ENCODE measurements at places on chromosomes 1 and 21. TPM values are rescaled to one million over a fixed set of nuclear protein-coding genes. Genes with fewer than 3 reads are reported as not detected.

GRCh38 chr1:9889411-9889810, 20.7 kb downstream of the CTNNBIP1 start:
- H3K4me3 ChIP-seq = no peak overlapping the region
- H3K4me1 ChIP-seq = peaks cover 55% of the 10 kb centered on the region
- no peaks in the 10 kb centered on the region for H3K27me3 ChIP-seq
- peak overlapping the region; percentile 67 for H3K27ac ChIP-seq

BATF3 gene
- total RNA-seq = 3.7 TPM

- DNase-seq = no peak
- H3K27ac ChIP-seq = no peak overlapping the region
- H3K4me3 ChIP-seq = no peak overlapping the region
- no peaks in the 10 kb centered on the region for H3K36me3 ChIP-seq
Measured at GRCh38 chr1:42348498-42348897, 13.5 kb upstream of the FOXJ3 start.

KIF17 gene
- 1.3 TPM for total RNA-seq

LMX1A gene
- total RNA-seq = not detected

FCAMR gene
- not detected for total RNA-seq

OXCT2 gene
- not detected for total RNA-seq

KPNA6 gene
- total RNA-seq = 89.3 TPM

DNA sequence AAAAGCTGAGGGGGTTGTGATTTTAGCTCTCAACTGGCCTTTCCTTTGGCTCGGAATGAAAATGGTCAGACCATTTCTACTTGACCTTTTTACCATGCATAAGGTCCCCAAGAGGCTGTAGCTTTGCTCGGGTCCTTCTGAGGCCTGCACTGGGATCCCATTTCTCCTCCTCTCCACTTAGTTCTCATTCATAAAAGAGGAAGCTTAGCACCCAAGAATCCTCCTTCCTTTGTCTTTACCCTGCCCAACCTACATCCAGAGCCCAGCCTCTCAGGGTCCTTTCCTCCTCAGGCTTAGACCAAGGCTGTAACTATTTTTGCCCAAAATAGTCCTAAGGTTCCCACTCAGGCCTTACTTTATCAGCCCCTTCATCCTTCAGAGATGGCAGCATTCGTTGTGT, 6.0 kb upstream of the SLC27A3 start:
- H3K27me3 ChIP-seq = no peaks in the 10 kb centered on the region
- H3K4me3 ChIP-seq = no peak overlapping the region
- no peak for DNase-seq
- H3K36me3 ChIP-seq = peaks cover 26% of the 10 kb centered on the region
- no peaks in the 10 kb centered on the region for H3K4me1 ChIP-seq
- no peak overlapping the region for H3K27ac ChIP-seq

GRCh38 chr1:220012259-220012658, 34.0 kb downstream of the EPRS1 start:
- no peaks in the 10 kb centered on the region for H3K27me3 ChIP-seq
- H3K4me1 ChIP-seq = peaks cover 32% of the 10 kb centered on the region
- peak overlapping the region; percentile 71 for H3K27ac ChIP-seq

DTL gene
- total RNA-seq = 24.2 TPM

GRCh38 chr1:243841507-243841906, 8.5 kb downstream of the AKT3 start:
- peaks cover 6% of the 10 kb centered on the region for H3K36me3 ChIP-seq
- no peak for DNase-seq
- H3K27ac ChIP-seq = peak overlapping the region; percentile 81

OR2T5 gene
- not detected for total RNA-seq

DNA sequence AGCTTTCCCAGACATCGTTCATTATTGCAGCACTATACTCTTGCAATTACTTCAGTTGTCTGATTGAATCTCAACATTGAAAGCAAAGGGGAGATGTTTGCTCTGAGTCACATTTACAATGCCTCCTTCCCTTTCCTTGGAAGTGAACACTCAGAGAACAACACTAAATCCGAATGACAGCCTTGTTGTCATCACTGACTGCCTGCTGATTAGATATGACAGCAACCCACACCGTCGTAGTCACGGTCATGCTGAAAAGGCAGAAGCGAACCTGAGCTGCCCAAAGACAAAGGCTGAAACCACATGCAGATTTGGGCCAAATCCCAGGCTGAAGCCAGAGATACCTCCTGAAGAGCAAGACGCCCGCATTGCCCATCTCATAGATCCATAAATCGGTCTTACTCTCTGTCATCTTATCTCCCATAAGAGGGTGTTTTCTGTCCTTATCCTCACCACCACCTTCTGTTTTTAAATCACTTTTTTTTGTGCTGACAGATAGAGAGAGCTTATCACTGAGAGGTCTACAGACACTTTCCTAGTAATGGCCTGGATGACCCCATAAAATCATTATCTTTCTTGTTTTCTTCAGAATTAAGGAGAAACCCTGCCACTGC, 47.5 kb downstream of the TMCO4 start:
- H3K27me3 ChIP-seq = no peaks in the 10 kb centered on the region
- DNase-seq = no peak
- no peak overlapping the region for H3K4me3 ChIP-seq
- H3K4me1 ChIP-seq = no peaks in the 10 kb centered on the region
- no peak overlapping the region for H3K27ac ChIP-seq

GRCh38 chr1:60504206-60504840, 430.8 kb upstream of the C1orf87 start:
- no peak for DNase-seq
- H3K27ac ChIP-seq = peak overlapping the region; percentile 88
- no peaks in the 10 kb centered on the region for H3K27me3 ChIP-seq
- no peak overlapping the region for H3K4me3 ChIP-seq
- H3K4me1 ChIP-seq = peaks cover 22% of the 10 kb centered on the region
- H3K36me3 ChIP-seq = peaks cover 3% of the 10 kb centered on the region

RIPPLY3 gene
- total RNA-seq = 0.37 TPM

GRCh38 chr21:8998946-8999681, 1522.3 kb upstream of the TPTE start:
- no peaks in the 10 kb centered on the region for H3K36me3 ChIP-seq
- H3K27me3 ChIP-seq = no peaks in the 10 kb centered on the region
- no peaks in the 10 kb centered on the region for H3K4me1 ChIP-seq
- DNase-seq = no peak
- no peak overlapping the region for H3K4me3 ChIP-seq

DNA sequence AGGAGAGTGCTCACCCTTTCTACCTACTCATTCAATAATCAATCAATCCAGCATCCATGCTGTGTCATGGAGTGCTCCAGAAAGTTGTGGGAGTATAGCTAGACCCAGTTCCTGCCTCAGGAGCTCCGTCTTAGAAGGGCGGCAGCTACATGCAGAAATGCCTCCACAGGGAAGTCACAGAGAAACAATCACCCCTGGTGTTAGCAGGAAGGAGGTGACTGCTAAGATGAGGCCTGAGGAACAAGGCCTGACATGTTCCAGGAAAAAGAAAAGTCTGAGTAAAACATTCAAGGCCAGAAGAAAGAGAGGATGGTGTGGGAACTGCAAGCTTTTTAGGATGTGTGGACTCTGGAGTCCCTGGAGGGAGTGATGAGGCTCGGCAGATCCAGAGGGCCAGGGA, 142.5 kb upstream of the MAGI3 start:
- no peak overlapping the region for H3K4me3 ChIP-seq
- no peak overlapping the region for H3K27ac ChIP-seq
- H3K27me3 ChIP-seq = peaks cover 22% of the 10 kb centered on the region
- no peaks in the 10 kb centered on the region for H3K4me1 ChIP-seq
- no peak for DNase-seq
- H3K36me3 ChIP-seq = no peaks in the 10 kb centered on the region

CHI3L1 gene
- not detected for total RNA-seq

AIM2 gene
- not detected for total RNA-seq

DNA sequence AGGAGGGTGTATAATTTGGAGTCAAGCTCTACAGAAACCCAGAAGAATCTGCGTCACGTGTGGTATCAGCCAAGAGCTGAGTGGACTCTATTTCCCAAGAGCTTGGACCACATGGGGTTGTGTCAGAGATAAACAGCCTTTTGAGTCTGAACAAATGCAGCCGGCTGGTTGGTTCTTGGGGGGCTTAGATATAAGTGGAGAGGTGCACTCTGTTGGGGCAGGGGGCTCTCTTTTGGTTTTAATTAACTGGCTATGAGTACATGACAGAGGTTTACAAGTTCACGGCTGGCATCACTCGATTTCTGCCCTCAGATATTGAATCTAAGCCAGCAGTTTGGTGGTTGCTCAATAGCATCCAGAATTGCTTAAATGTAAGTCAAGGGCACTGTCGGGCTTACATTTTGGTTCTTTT, 501 bp upstream of the MRAP start:
- no peak overlapping the region for H3K27ac ChIP-seq
- H3K27me3 ChIP-seq = no peaks in the 10 kb centered on the region
- H3K36me3 ChIP-seq = peaks cover 7% of the 10 kb centered on the region
- H3K4me1 ChIP-seq = no peaks in the 10 kb centered on the region
- H3K4me3 ChIP-seq = no peak overlapping the region
- no peak for DNase-seq

DNA sequence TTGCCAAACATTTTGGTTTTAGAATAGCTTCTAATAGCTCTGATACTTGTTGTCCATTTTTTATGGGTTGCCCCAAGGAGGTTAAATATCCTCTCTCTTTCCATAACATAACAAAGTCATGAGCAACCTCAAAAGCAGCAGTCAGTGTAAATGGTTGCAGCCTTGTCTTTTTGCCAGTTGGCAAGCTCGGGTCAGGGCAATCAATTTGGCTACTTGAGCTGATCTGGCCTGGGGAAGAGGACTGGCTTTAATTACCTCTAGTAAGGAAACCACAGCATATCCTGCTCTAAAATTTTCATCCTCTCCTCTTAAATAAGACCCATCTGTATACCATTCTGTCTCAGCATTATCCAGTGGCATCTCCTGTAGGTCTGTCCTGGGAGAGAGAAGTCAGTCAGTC, 21.2 kb upstream of the FMO4 start:
- H3K36me3 ChIP-seq = no peaks in the 10 kb centered on the region
- no peak for DNase-seq
- no peaks in the 10 kb centered on the region for H3K27me3 ChIP-seq

- no peaks in the 10 kb centered on the region for H3K27me3 ChIP-seq
- H3K4me3 ChIP-seq = no peak overlapping the region
- H3K27ac ChIP-seq = no peak overlapping the region
- peak; percentile 94 for DNase-seq
- H3K36me3 ChIP-seq = peaks cover 1% of the 10 kb centered on the region
Measured at GRCh38 chr21:45418301-45419071, 13.5 kb downstream of the COL18A1 start.

GRCh38 chr1:87972811-87973210, 644.1 kb downstream of the LMO4 start:
- H3K4me3 ChIP-seq = no peak overlapping the region
- peaks cover 2% of the 10 kb centered on the region for H3K36me3 ChIP-seq
- DNase-seq = no peak
- H3K4me1 ChIP-seq = peaks cover 11% of the 10 kb centered on the region
- H3K27ac ChIP-seq = no peak overlapping the region

DNA sequence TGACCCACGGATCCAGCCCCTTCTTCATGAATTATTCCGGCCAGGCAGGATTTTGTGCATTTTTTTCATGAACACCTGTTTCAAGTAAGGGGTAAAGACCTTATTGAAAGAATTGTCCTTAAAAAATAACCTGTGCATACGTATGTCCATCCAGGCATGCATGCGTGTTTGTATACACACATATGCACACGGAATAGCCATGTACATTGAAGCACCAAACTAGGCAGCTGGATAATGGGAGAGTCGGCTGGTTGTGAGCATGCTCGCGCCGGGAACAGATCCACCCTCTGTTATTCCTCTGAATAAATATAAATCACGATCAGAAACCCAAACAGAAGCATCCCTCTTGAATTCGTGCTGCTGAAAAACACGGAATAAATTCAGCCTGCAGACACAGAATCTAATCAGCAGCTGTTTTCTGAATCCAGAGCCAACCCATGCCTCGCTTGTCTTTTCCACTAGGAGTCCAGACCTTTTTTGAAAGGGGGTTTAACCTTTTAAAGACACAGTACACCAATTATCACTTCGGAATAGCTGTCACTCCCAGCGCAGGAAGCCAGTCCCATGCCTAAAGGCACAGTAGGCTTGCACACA, at the start of gene HIVEP3:
TSS of gene HIVEP3 (minus strand) at position 473 of the 594 bp plus-strand sequence.
- no peaks in the 10 kb centered on the region for H3K36me3 ChIP-seq
- H3K4me3 ChIP-seq = peak within 1 kb of the TSS; percentile 72
- H3K4me1 ChIP-seq = peaks cover 30% of the 10 kb centered on the region
- H3K27ac ChIP-seq = peak within 1 kb of the TSS; percentile 45
- H3K27me3 ChIP-seq = no peaks in the 10 kb centered on the region

GRCh38 chr1:40344597-40344996, 27.5 kb upstream of the COL9A2 start:
- no peak for DNase-seq
- H3K4me3 ChIP-seq = no peak overlapping the region
- no peaks in the 10 kb centered on the region for H3K4me1 ChIP-seq
- peaks cover 5% of the 10 kb centered on the region for H3K27me3 ChIP-seq

DNA sequence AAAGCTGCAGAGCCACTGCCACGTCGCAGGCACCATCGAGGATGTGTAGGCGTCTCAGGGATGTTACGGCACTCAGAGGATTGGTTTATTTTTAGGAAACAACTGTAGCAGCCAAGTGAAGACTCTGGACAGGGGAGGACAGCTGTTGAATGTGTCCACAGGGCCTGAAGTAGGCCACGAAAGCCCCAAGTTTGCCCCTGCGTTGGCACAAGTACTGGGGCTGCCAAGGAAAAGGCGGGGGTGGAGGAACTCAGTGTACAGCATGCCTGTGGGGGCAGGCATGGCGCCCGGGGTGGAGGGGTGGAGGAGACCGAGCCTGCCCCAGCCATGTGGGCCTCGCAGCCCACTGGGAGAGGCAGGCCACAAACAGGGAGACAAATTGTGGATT, 89.7 kb downstream of the ADARB1 start:
- no peaks in the 10 kb centered on the region for H3K27me3 ChIP-seq
- no peak for DNase-seq
- H3K4me1 ChIP-seq = peaks cover 32% of the 10 kb centered on the region
- H3K27ac ChIP-seq = peak overlapping the region; percentile 22

- no peak overlapping the region for H3K27ac ChIP-seq
- H3K4me3 ChIP-seq = no peak overlapping the region
- peaks cover 12% of the 10 kb centered on the region for H3K4me1 ChIP-seq
- no peaks in the 10 kb centered on the region for H3K36me3 ChIP-seq
- DNase-seq = no peak
Measured at GRCh38 chr1:165234149-165234548, 122.4 kb downstream of the LMX1A start.

GRCh38 chr1:42533101-42533863, 70.2 kb downstream of the CCDC30 start:
- H3K36me3 ChIP-seq = no peaks in the 10 kb centered on the region
- H3K4me1 ChIP-seq = peaks cover 5% of the 10 kb centered on the region
- DNase-seq = no peak
- H3K27ac ChIP-seq = peak overlapping the region; percentile 24
- H3K27me3 ChIP-seq = no peaks in the 10 kb centered on the region

- H3K4me1 ChIP-seq = peaks cover 4% of the 10 kb centered on the region
- no peak for DNase-seq
- no peak overlapping the region for H3K27ac ChIP-seq
- peaks cover 8% of the 10 kb centered on the region for H3K27me3 ChIP-seq
- H3K4me3 ChIP-seq = no peak overlapping the region
Measured at GRCh38 chr21:42193721-42194120, 25.2 kb upstream of the ABCG1 start.

WNT9A gene
- total RNA-seq = 2.7 TPM

- DNase-seq = no peak
- peaks cover 5% of the 10 kb centered on the region for H3K4me1 ChIP-seq
- H3K27ac ChIP-seq = no peak overlapping the region
- H3K27me3 ChIP-seq = no peaks in the 10 kb centered on the region
- peaks cover 1% of the 10 kb centered on the region for H3K36me3 ChIP-seq
Measured at GRCh38 chr1:82034812-82035211, 234.1 kb downstream of the ADGRL2 start.

CLEC20A gene
- total RNA-seq = not detected

Data from chondrocyte (in vitro differentiated cells).